ENCODE measurements at places on chromosomes 4 and X. TPM values are rescaled to one million over a fixed set of nuclear protein-coding genes. Genes with fewer than 3 reads are reported as not detected.
A peak's percentile ranks its signal among the peaks of the same experiment; 100 is the strongest.

- H3K4me3 ChIP-seq, result no peak overlapping the region
- peaks cover 19% of the 10 kb centered on the region for H3K4me1 ChIP-seq
- H3K36me3 ChIP-seq, result no peaks in the 10 kb centered on the region
- H3K27me3 ChIP-seq, result no peaks in the 10 kb centered on the region
- no peak for DNase-seq
- no peak overlapping the region for H3K27ac ChIP-seq
These were observed 4.1 kb downstream of the PPA2 start for GRCh38 chr4:105469736-105470135.

DNA sequence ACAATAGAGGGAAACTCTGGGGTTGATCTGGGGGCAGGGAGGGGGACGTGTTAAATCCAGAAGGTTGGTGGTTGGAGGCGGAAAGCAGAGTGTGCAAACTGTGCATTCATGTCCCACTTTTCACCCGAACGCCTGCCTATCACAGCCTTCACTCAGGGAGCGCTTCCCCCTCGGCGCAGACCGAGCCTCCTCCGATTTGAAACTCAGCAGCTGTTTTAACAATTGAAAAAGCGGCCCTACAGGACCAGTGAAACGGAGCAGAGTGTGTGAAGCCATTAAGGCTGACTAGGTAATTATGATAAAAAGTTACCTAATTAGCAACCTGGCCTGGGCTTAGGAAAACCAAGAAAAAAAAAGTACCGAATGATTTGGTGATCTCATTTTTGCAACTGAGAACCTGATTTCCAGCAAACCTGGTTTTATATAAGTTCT, 685 bp upstream of the NDNF start:
- H3K4me3 ChIP-seq, result peak overlapping the region; percentile 69
- no peak overlapping the region for H3K27ac ChIP-seq
- H3K4me1 ChIP-seq, result peaks cover 7% of the 10 kb centered on the region
- H3K36me3 ChIP-seq, result no peaks in the 10 kb centered on the region
- H3K27me3 ChIP-seq, result peaks cover 35% of the 10 kb centered on the region
- no peak for DNase-seq

GRCh38 chr4:78121338-78121904, 64.3 kb downstream of the FRAS1 start:
- peak; percentile 74 for DNase-seq
- H3K27ac ChIP-seq, result peak overlapping the region; percentile 62
- no peaks in the 10 kb centered on the region for H3K27me3 ChIP-seq

The TMEM156 gene
- total RNA-seq, result not detected

The MYL5 gene
- 7.1 TPM for total RNA-seq
